ENCODE measurements at places on chromosomes 11 and 22. TPM values are rescaled to one million over a fixed set of nuclear protein-coding genes. Genes with fewer than 3 reads are reported as not detected.

GRCh38 chr22:46240073-46240472 is 10.0 kb downstream of the CDPF1 start:
- peaks cover 18% of the 10 kb centered on the region for H3K4me1 ChIP-seq
- H3K4me3 ChIP-seq, result no peak overlapping the region
- no peaks in the 10 kb centered on the region for H3K27me3 ChIP-seq

Gene KIAA1671
- 0.02 TPM for total RNA-seq

- no peak for DNase-seq
- H3K27ac ChIP-seq, result no peak overlapping the region
- H3K36me3 ChIP-seq, result no peaks in the 10 kb centered on the region
- no peaks in the 10 kb centered on the region for H3K27me3 ChIP-seq
- no peak overlapping the region for H3K4me3 ChIP-seq
These were observed 70.1 kb downstream of the MICAL2 start for GRCh38 chr11:12180257-12181205.

Gene FXYD6
- not detected for total RNA-seq

DNA sequence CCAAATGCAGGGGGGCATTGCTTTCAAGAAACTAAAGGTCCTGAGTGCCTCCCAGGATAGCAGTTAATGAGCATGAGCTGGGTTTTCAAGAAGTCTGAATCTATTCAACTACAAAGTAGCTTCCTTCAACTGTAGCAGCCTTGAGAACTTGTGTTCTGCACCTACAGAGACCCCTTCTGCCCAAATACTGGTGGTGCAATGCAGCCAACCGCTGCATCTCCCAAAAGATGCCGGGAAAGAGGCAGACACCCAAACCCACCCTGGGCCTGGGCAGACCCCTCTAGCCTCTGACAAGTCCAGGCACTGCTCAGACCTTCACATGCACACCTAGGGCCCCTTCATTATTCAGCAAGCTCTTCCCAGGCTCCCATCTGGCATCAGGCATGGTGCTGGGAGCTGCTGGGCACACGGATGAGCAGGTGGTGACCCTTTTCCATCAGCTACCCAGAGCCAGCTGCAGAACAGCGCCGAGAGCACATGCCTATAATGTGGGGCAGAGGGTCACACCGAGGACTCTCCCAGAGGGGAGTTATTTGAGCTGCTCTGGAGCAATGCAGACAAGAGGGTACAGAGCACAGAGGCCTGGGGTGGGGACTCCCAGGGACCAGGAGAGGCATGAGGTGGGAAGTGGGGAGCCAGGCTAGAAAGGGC is 44.9 kb upstream of the ETS1 start:
- H3K36me3 ChIP-seq, result no peaks in the 10 kb centered on the region
- DNase-seq, result peak; percentile 72
- no peak overlapping the region for H3K4me3 ChIP-seq
- H3K4me1 ChIP-seq, result peaks cover 52% of the 10 kb centered on the region
- H3K27ac ChIP-seq, result no peak overlapping the region

GRCh38 chr11:60933416-60934123 is 9.3 kb downstream of the TMEM132A start:
- no peaks in the 10 kb centered on the region for H3K27me3 ChIP-seq
- no peaks in the 10 kb centered on the region for H3K36me3 ChIP-seq
- no peak for DNase-seq
- H3K4me3 ChIP-seq, result no peak overlapping the region
- H3K4me1 ChIP-seq, result peaks cover 44% of the 10 kb centered on the region
- H3K27ac ChIP-seq, result no peak overlapping the region

DNA sequence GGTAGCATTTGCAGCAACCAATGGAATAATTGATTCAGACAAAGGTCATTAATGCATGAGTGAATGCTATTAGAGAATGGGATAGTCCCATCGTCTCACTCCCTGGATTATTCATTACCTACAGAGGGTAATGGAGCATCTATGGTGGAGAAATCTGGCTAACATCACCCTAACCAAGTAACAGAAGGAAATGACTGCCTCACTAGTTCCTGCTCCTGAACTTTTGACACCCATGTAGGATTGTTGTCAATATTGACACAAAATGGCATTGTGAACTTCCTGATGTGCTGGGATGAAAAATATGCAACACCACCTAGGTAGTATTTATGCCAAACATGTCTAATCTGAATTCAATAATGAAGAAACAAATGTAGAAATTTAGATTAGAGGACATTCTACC is 44.0 kb upstream of the KIRREL3 start:
- H3K4me3 ChIP-seq, result no peak overlapping the region
- H3K4me1 ChIP-seq, result no peaks in the 10 kb centered on the region
- DNase-seq, result no peak
- no peak overlapping the region for H3K27ac ChIP-seq
- no peaks in the 10 kb centered on the region for H3K27me3 ChIP-seq

GRCh38 chr11:1402355-1403077 is 12.8 kb downstream of the BRSK2 start:
- H3K36me3 ChIP-seq, result no peaks in the 10 kb centered on the region
- H3K27me3 ChIP-seq, result no peaks in the 10 kb centered on the region
- H3K4me1 ChIP-seq, result no peaks in the 10 kb centered on the region
- no peak overlapping the region for H3K4me3 ChIP-seq

- no peaks in the 10 kb centered on the region for H3K27me3 ChIP-seq
- H3K36me3 ChIP-seq, result peaks cover 29% of the 10 kb centered on the region
- no peak overlapping the region for H3K4me3 ChIP-seq
- DNase-seq, result peak; percentile 74
- H3K4me1 ChIP-seq, result peaks cover 68% of the 10 kb centered on the region
- H3K27ac ChIP-seq, result no peak overlapping the region
These were observed 2.9 kb upstream of the TUBGCP6 start for GRCh38 chr22:50247748-50248147.

DNA sequence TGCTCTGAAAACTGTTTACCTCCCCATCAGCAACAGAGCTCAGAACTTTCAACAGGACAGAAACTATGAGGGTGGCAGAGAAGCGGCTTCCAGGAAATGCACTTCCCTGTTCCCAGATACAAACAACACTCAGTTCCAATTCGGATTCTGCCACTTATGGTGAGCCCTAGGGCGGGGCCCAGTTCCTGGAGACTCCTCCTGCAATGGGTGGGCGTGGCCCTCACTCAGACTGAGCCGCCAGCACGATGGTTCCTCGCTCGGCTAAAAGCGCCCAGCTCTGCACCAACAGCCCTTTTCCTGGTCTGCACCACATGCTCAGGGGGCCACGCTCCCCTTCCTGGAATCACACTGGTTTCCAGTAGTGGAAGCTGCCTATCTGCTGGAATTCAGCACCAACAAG is 314.1 kb downstream of the CTTN start:
- no peaks in the 10 kb centered on the region for H3K27me3 ChIP-seq
- H3K27ac ChIP-seq, result no peak overlapping the region
- H3K36me3 ChIP-seq, result no peaks in the 10 kb centered on the region
- no peak overlapping the region for H3K4me3 ChIP-seq
- H3K4me1 ChIP-seq, result no peaks in the 10 kb centered on the region

DNA sequence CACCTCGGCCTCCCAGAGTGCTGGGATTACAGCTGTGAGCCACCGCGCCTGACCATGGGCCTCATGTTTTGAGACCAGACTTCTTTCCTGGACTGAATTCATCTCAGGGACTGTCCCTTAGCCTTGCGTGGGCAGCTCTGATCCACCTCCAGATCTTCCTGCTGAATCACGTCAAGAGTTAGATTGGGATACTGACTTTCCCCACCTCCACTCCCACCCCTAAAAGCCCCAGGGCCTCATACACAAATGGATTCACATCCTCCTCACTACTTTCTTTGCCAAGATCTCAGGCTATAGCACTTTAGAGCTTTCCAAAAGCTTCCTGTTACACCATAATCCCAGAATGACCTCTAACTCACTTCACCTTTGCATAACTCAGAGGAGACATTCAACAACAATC is 12.1 kb downstream of the CCDC87 start:
- no peak for DNase-seq
- H3K4me3 ChIP-seq, result no peak overlapping the region
- H3K36me3 ChIP-seq, result no peaks in the 10 kb centered on the region
- no peaks in the 10 kb centered on the region for H3K27me3 ChIP-seq

GRCh38 chr11:2886191-2886894 is 768 bp upstream of the CDKN1C start:
- peak overlapping the region; percentile 57 for H3K4me3 ChIP-seq
- H3K27ac ChIP-seq, result no peak overlapping the region
- peaks cover 34% of the 10 kb centered on the region for H3K27me3 ChIP-seq
- H3K4me1 ChIP-seq, result peaks cover 20% of the 10 kb centered on the region
- no peaks in the 10 kb centered on the region for H3K36me3 ChIP-seq

Gene OR4A16
- total RNA-seq, result not detected

DNA sequence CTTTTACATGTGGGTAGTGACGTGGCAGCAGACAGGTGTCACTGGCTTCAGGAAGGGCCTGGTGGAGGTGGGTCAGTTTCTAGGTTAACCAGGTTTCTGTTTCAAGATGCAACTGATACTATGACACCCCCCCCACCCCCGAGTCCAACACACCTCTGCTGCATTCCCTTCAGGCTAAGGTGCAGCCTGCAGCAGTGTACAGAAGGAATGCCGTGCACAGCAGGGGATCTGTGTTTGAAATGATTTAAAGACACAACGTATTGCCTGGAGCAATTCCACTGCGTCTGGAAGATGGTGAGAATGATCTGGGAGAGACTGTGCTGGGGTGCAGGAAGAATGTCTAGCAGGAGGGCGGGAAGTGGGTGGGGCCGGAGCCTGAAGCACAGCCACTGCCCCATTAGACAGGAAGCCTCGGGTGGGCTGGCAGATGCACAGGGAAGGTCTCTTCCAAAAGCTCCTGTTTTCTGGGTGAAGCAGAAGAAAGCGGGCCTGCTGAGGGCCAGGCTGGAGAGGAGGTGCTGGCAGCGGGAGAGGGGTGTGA is 11.9 kb upstream of the TESMIN start:
- H3K4me3 ChIP-seq, result no peak overlapping the region
- no peak for DNase-seq
- H3K36me3 ChIP-seq, result no peaks in the 10 kb centered on the region

DNA sequence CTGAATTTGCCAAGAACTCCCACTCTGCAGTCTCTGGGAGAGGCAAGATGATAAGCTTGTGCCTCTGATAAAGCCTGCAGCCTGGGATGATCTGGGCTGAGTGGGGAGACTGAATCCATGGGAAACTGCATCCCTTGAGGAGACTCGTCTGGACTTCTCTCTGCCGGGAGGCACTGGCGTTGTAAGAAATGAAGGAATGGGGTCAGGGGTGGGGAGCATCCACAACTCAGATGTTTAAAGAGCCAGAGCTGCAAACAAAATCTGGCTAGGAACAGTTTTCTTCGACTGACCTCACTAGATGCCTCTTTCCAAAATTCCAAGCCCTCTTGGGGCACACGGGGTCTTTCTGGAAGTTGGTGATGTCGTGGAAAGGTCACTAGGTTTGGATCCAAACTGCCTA is 64.4 kb downstream of the SPON1 start:
- no peaks in the 10 kb centered on the region for H3K36me3 ChIP-seq
- no peaks in the 10 kb centered on the region for H3K4me1 ChIP-seq
- DNase-seq, result no peak
- no peak overlapping the region for H3K27ac ChIP-seq

DNA sequence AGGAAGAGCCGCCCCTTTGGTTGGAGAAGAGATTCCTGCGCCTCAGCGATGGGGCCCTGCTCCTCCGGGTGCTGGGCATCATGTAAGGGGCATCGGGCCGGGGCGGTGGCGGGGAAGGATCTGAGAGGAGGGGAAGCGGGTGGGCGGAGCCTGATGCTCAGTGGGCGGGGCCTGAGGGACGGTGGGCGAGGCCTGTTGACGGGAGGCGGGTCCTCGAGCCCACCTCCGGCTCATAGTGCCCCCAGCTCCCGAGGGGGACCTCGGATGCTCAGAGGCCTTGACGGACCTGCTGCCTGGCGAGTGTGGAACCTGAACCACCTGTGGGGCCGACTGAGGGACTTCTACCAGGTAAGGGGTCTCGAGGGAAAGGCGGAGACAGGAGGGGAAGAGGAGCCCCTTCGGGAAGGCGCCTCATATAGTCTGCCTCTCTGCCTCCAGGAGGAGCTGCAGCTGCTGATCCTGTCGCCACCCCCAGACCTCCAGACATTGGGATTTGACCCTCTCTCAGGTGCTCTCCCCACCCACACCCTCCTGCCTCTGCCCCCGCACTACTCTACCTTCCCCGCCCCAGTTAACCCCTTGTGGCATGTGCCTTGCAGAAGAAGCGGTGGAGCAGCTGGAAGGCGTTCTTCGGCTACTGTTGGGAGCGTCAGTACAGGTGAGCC is 799 bp downstream of the CCDC88B start:
- DNase-seq, result peak; percentile 89
- H3K4me3 ChIP-seq, result peak overlapping the region; percentile 64
- H3K27me3 ChIP-seq, result no peaks in the 10 kb centered on the region

Gene CCND1
- total RNA-seq, result 7.7 TPM

Data from B cell (primary cell).